ENCODE measurements at places on chromosomes 3 and 15.
A peak's percentile ranks its signal among the peaks of the same experiment; 100 is the strongest.

DNA sequence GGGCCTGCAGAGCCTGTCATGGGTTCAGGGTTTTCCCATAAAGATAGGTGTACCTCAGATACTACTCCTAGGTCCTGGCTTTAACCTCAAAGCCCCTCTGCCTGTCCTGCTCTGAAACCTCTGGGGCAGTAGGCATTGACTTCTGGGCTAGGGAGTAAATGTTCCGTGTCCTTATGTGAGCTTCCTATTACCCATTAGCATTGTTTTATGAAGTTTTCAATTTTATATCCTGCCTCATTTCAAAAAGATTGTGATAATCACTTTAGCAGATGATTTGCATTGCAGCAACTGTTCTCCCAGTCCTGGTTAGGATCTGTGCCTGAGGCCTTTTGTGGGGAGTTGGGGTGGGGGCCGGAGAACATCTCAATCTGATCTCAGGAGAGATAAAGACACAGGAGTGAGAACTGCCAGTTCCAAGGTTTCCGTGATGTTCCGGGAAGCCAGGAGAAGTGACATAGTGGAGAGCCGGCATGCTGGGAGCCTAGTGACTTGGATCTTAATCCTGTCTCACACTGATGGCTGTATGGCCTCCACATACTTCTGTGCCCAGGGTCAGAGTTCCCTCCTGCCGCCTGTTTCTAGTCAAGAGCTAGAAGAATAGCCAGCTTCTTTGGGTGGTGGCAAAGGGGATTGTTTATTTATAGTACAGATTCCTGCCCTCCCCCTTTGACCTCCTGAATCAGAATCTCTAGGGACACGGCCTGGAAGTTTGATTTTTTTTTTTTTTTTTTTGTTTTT is 10.6 kb downstream of the TPM1 start:
- H3K27me3 ChIP-seq, result no peaks in the 10 kb centered on the region
- peak; percentile 97 for DNase-seq
- H3K4me1 ChIP-seq, result peaks cover 24% of the 10 kb centered on the region
- H3K36me3 ChIP-seq, result peaks cover 7% of the 10 kb centered on the region

GRCh38 chr3:56811546-56812202 is 9.9 kb upstream of the ARHGEF3 start:
- H3K4me1 ChIP-seq, result peaks cover 2% of the 10 kb centered on the region
- no peak overlapping the region for H3K27ac ChIP-seq
- H3K27me3 ChIP-seq, result no peaks in the 10 kb centered on the region
- DNase-seq, result no peak

DNA sequence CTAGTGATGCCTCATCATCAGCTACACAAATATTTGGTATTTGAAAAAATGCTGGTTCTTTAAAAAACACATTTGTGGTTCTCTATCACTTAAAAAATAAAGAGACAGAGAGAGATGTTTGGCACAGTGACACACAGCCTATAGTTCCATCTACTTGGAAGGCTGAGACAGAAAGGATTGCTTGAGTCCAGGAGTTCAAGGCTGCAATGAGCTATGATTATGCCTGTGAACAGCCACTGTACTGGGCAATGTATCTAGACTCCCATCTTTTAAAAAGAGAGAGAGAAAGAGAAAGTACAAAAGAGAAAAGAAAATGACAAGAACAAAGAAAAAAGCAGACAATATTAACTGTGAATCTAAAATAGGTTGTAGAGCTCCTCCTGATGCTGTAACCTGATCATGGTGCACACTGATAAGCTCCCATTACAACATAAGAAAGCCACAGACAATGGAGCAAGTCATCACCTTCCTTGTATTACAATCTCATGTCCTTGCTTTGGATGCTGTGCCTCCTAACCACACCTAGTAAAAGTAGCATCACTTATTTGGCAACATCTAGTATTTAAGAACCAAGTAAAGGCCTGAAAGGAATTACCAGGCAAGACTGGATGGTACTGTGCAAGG is 31.7 kb upstream of the MAP4 start:
- H3K4me3 ChIP-seq, result no peak overlapping the region
- no peak overlapping the region for H3K27ac ChIP-seq
- no peaks in the 10 kb centered on the region for H3K27me3 ChIP-seq
- DNase-seq, result peak; percentile 21

DNA sequence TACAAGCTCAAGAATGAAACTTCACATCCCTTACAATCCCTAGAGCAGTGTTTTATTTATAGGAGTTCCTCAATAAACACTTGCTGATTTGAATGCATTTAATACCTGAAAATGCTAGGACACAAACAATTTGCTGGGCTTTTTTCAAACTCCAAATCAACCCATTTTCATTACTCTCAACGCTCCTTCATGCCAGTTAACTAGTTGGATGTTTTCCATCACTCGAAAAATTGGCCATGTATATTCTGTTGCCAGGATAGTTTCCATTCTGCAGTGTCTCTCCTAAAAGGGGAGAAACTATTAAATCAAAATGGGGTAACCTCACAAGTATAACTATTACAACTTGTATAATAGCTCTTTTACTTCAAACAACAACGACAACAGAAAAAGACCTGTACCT is 1.2 kb downstream of the GBE1 start:
- peaks cover 2% of the 10 kb centered on the region for H3K4me1 ChIP-seq
- no peak overlapping the region for H3K4me3 ChIP-seq
- H3K27ac ChIP-seq, result no peak overlapping the region
- no peak for DNase-seq
- H3K27me3 ChIP-seq, result no peaks in the 10 kb centered on the region

- H3K4me1 ChIP-seq, result peaks cover 14% of the 10 kb centered on the region
- DNase-seq, result peak; percentile 95
- no peaks in the 10 kb centered on the region for H3K27me3 ChIP-seq
- H3K36me3 ChIP-seq, result no peaks in the 10 kb centered on the region
These were observed 6.3 kb upstream of the EOMES start for GRCh38 chr3:27728195-27729087.

DNA sequence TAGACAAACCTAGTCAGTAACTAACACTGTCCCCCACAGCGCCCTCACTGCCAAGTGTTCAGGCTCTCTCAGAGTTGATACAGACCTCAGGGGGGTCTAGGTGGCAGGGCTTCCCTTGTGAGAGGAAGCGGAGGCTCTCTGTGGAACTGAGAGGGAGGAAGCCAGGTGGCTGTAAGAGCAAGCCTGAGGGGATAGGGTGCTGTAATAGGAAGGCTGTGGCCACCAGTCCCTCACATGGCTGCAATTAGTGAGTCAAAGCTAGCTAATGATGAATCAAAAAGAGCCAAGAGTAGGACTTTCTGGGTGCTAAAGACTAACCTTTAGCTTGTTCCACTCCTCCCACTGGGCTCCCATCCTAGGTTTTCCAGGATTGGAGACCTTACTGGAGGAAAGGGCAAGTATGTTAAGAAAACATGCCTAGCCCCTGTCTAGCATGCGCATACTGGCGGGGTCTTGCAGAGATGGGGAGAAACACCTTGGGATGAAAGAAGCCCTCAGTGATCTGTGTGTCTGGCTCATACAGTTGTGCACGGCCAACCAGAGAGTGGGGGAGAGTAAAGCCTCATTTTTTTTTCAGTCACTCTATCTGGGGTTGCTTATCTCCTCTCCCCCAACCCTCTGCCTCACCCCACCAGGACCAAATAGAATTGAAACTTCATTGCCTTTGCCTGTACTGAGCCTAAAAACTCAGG is 13.3 kb upstream of the SOX2 start:
- peaks cover 29% of the 10 kb centered on the region for H3K27me3 ChIP-seq
- H3K4me1 ChIP-seq, result peaks cover 4% of the 10 kb centered on the region

DNA sequence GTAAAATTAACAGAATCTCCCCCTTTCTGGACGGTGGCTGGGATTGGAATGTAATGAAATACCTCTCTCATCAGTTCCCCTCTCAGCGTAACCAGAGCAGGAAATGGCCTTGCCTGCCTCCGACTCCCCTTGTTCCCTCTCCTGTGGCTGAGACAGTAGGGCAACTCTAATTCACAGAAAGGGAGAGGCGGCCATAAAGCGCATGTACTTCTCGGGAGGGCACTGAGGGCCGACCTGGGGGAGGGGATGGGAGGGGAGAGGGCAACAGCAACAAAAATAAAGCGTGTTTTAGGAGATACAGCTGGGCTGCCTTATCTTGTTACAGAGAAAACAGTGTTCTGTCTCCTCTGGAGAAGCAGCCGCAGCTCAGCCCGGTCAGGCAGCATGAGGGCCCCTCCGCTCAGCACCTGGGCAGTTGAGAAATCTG is 783.3 kb upstream of the ARRDC4 start:
- no peaks in the 10 kb centered on the region for H3K4me1 ChIP-seq
- peak; percentile 81 for DNase-seq
- no peak overlapping the region for H3K4me3 ChIP-seq
- H3K27ac ChIP-seq, result no peak overlapping the region
- no peaks in the 10 kb centered on the region for H3K36me3 ChIP-seq
- no peaks in the 10 kb centered on the region for H3K27me3 ChIP-seq

DNA sequence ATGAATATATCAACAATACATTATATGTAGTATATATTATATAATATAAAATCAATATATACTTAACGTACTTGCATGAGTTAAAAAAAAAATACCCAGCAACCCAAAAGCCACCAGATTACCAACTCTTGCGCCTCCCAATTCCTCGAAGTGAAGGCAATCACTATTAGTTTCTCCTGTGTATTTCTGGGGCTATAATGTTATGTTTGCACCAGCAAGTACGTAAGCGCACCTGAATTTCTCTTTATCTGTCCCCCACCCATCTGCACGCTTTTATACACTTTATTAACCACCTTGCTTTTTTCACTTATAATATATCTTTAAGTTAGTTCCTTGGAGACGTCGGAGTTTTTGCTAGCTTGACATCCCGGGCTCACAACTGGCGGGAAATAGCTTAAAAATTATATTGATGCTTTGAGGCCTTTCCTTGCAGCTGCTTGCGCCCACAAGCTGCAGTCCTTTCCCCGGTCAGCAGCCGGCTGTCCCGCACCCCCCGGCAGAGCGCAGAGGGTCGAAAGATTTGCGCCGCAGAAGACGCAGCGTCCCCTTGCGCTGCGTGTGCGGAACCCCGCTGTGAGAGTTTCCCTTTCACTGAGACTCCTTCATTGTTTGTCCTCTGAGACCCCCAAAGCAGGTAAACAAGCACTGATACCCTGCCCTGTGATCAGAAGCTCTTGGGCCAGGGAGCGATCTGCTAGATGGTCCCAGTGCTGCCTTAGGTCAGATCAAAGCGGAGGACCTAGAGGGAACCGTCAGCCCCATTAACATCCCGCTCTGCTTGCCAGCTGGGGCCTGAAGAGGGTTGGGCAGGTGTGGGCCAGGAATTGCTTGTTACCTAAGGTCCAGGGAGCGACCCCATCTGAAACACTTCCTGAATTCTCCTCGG is 8.9 kb upstream of the EOMES start:
- no peak overlapping the region for H3K4me3 ChIP-seq
- no peaks in the 10 kb centered on the region for H3K27me3 ChIP-seq
- H3K36me3 ChIP-seq, result no peaks in the 10 kb centered on the region
- H3K27ac ChIP-seq, result no peak overlapping the region
- DNase-seq, result peak; percentile 53

DNA sequence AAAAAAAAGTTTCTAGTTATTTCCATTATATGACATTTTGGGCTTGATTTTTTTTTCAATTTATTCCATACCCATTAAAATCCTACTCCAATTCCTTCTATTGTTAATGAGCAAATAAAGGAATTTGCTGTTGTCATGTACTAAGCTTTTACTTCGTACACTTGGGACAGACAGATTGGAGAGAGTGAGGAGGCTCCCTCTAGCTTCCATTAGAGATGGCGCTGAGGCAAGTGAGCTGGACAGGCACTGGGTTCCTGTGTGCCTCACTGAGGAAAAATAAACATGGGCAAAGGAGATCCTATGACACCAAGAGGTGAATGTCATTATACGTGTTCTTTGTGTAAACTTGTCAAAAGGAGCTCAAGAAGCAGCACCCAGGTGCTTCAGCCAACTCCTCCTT is 441.1 kb upstream of the MDFIC2 start:
- DNase-seq, result peak; percentile 27
- H3K4me3 ChIP-seq, result no peak overlapping the region
- no peaks in the 10 kb centered on the region for H3K27me3 ChIP-seq
- H3K36me3 ChIP-seq, result no peaks in the 10 kb centered on the region
- H3K27ac ChIP-seq, result no peak overlapping the region

GRCh38 chr3:127304121-127304744 is 16.4 kb upstream of the PRR20G start:
- H3K4me3 ChIP-seq, result no peak overlapping the region
- no peaks in the 10 kb centered on the region for H3K36me3 ChIP-seq
- no peak overlapping the region for H3K27ac ChIP-seq
- no peaks in the 10 kb centered on the region for H3K27me3 ChIP-seq
- H3K4me1 ChIP-seq, result no peaks in the 10 kb centered on the region

DNA sequence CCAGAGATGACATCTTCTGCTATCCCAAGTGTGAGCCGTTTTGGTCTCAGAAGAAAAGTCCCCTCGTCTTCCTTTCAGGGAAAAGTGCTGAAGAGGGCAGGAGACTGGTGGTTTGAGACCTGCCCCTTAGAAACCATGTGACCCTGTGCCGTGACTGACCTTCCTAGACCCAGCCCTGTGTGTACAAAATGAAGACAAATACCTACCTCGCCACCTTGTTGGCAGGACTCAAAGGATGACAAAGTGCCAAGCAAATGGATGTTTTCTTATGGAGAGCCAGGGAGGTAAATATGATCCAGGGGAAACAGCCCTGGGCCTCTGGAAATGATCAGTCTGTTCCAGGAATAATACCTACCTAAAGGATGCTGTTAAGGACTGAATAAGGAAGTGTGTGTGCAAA is 41.3 kb downstream of the FAM174B start:
- H3K4me3 ChIP-seq, result no peak overlapping the region
- DNase-seq, result no peak
- peaks cover 2% of the 10 kb centered on the region for H3K36me3 ChIP-seq
- no peak overlapping the region for H3K27ac ChIP-seq
- no peaks in the 10 kb centered on the region for H3K27me3 ChIP-seq

- no peak overlapping the region for H3K4me3 ChIP-seq
- H3K27ac ChIP-seq, result no peak overlapping the region
- peak; percentile 83 for DNase-seq
- H3K36me3 ChIP-seq, result no peaks in the 10 kb centered on the region
These were observed 1.2 kb downstream of the RGMA start for GRCh38 chr15:93087825-93088199.

DNA sequence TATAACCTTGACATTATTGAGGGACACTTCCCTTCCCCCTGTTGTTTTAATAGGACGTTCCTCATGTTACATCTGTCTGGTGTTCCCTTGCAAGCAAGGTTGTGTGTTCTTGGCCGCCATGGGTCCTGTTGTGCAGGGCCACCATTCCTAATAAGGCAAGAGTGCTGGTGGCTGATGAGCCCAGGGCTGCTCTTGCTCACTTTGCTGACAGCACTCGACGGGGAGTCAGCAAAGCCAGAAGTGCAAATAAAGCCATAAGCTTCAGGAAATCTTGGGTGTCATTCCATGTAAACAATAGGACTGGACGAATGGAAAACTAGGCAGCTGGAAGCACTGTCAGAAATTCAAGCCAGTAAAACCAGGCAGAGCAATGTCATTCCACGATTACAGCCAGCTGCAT is 75.8 kb downstream of the SQOR start:
- no peak overlapping the region for H3K4me3 ChIP-seq
- no peak for DNase-seq
- H3K27me3 ChIP-seq, result no peaks in the 10 kb centered on the region
- H3K4me1 ChIP-seq, result no peaks in the 10 kb centered on the region

- H3K27ac ChIP-seq, result no peak overlapping the region
- H3K4me1 ChIP-seq, result peaks cover 6% of the 10 kb centered on the region
- DNase-seq, result peak; percentile 78
- H3K27me3 ChIP-seq, result no peaks in the 10 kb centered on the region
- H3K36me3 ChIP-seq, result no peaks in the 10 kb centered on the region
These were observed 2.7 kb downstream of the ADAMTS7 start for GRCh38 chr15:78808550-78808949.
